Fibroblast of upper back skin (primary cell): ENCODE measurements at places on chromosomes 12 and 14.
A peak's percentile ranks its signal among the peaks of the same experiment; 100 is the strongest.

GRCh38 chr12:109822951-109823411 lies 10.2 kb downstream of the TRPV4 start:
- no peak for DNase-seq

- DNase-seq = peak; percentile 94
Measured at GRCh38 chr12:96434107-96434506, 33.9 kb upstream of the CDK17 start.

GRCh38 chr14:74539503-74539902 lies 45.9 kb downstream of the ISCA2 start:
- no peak for DNase-seq

DNA sequence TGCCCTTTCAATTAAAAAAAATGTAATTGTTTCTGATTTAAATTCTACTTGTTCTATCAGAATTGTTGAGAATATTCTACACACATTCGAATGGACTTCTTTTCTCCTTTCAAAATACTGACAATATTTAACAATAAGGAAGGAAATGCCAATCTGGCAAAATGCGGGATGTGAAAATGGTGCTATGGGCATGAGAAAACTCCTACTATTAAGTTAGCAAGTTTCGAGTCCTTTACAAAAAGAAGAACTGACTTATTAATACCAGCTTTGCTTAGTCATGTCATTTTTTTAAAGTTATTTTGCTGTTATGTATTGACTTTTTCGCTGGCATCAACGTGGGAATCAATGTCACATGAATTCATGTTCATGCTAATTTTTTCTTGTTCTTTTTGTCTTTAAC lies 31.7 kb upstream of the ARL1 start:
- DNase-seq = no peak

DNA sequence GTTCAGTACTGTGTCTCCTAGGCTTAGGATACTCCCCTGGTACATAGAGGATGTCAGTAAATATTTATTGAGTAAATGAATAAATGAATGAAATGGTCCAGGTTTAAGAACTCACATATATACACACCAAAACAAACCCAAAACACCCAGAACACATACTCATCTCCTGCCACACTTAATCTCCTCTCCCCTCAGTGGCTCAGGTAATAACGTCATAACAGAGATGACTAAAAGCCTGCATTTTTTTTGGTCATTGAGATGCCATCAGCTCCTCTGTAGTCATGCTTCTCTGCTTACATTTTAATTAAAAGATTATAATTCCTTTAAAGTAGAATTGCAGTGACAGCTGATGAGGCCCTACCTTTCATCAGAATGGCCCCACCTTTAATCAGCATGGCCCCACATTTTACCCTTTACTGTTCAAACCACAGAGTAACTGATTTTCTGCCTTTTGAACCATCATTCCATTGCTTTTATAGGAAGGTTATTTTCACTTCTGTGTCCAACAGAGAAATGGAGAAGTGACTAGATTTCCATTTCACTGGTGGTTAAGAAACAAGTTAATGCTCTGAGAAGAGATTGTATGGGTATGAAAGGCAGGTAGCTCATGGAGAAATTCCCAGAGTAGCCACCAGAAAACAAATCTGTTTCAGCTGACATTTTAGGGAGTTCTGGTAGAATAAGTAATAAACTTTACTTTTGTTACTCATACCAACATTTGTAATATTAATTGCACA lies 193.4 kb upstream of the ATP2B1 start:
- DNase-seq = no peak

GRCh38 chr12:13257356-13257875 lies 60.9 kb downstream of the EMP1 start:
- no peak for DNase-seq

- no peak for DNase-seq
Measured at GRCh38 chr14:59882957-59883356, 12.4 kb upstream of the RTN1 start.

GRCh38 chr12:70246580-70246979 lies 3.3 kb downstream of the CNOT2 start:
- DNase-seq = peak; percentile 42

GRCh38 chr14:100126401-100126800 lies 33.0 kb downstream of the DEGS2 start:
- no peak for DNase-seq

DNA sequence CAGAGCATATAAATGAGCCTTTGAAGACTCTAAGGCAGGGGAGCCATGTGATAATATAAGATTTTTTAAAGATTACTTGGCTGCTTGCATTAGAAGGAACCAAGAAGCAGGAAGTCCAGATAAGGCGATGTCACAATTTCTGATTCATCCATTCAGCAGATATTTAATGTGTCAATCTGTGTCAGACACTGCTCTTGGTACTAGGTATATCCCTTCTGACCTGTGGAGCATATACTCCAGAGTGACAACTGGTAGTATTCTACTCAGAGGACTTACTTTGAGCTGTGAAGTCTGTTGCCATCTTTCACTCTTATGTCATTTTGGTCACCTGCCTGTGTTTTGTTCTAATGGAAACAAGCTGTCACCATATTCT lies 10.7 kb downstream of the EID3 start:
- DNase-seq = no peak

DNA sequence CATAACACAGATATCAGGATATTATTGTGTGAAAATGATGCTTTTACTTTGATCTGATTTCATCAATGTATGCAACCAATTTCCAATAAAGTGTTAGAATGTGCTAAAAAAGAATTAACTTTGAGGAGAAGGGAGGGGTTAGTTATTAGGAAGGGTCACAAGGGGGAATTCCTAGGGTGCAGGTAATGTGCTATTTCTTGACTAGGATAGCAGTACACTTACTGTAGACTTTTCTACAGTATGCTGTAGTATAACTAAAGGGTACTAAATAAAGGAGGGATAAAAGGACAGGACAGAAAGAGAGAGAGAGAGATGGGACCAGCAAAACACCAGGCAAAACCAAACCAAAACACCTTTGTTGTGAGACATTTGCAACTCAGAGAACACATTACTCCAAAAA lies 121.4 kb upstream of the RAP1B start:
- no peak for DNase-seq

GRCh38 chr12:68331500-68331868 lies 678 bp downstream of the MDM1 start:
- DNase-seq = no peak

DNA sequence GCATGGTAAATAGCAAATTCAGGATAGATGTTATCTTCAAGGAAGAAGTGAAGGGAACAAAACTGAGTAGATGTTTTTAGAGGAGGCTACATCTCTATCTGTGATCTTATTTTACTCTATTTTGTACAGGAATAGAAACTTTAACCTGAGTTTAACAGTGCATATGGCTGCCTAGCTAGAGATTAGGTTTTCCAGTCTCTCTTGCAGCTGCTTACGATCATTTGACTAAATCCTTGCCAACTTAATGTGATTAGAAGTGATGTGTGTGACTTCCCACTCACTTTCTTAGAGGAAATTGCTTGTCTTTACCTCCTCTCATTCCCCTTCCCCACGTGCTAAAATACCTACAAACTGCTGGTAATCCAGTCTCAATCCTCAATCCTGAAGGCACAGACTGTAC lies 26.5 kb upstream of the SLC15A5 start:
- no peak for DNase-seq

GRCh38 chr12:57027805-57028153 lies 11.4 kb upstream of the TAC3 start:
- DNase-seq = no peak

GRCh38 chr12:103198499-103198898 lies 241.0 kb downstream of the ASCL1 start:
- no peak for DNase-seq

DNA sequence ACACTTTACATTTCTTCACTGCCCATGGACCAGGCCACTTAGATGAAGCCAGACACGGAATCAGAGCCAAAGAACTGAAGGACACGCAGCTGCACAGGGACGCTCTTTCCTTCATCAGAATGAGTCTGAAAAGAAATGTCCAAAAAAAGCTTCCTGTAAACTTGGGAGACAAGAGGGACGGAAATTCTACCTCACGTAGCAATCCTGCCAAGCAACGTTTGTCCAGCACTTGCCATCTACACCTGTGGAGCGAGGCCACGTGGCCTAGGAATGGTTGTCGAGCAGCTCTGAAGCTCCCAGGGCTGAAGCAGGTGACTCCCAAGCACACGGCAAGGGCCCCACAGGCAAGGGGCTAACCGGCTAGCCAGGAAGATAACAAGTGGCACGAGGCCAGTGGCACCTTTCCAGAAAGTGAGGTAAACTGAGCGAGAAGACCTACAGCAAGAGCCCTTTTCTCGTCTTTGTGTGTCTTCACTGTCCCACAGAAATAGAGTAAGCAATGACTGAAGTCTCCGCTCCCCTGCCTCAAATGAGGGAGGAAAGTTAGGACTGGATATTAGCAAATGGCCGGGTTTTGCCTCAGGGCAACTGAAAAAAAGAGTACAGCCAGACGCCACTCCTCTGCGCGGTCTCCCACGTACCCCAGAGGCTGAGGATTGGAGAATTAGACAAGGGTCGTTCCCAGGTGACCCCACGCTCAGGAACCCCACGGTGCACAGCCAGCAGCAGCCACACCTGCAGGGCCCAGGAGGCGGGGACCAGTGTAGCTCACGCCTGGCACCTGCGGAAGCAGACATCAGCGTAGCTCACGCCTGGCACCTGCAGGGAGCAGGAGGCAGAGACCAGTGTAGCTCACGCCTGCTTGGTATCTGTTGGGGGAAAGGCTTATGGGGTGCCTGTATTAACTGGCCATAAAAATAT lies 7.7 kb downstream of the ZNF605 start:
- DNase-seq = no peak

DNA sequence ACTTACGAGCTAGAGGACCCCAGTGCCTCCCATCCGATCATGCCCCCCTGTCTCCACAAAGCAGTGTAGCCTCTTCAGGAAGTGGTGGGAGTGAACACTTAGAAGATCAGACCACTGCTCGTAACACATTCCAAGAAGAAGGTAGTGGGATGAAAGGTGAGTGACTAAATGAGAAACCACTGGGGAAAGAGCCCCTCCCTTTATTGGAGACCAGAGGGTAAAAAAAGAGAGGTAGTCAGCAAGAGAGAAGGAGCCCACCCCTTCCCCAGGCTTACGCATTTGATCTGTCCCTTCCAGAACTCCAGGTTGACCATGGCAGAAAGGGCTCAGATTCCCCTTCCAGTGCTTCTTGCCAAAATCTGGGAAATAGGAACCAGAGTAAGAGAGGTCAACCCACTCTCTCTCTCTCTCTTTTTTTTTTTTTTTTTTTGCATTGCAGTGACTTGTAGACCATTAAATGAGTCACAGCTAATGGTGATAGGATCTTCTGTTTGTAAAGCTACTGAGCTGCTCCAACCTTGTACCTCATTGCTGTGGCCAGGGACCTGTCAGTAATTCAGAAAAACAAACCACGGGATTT lies 165.4 kb downstream of the GCH1 start:
- peak; percentile 75 for DNase-seq

DNA sequence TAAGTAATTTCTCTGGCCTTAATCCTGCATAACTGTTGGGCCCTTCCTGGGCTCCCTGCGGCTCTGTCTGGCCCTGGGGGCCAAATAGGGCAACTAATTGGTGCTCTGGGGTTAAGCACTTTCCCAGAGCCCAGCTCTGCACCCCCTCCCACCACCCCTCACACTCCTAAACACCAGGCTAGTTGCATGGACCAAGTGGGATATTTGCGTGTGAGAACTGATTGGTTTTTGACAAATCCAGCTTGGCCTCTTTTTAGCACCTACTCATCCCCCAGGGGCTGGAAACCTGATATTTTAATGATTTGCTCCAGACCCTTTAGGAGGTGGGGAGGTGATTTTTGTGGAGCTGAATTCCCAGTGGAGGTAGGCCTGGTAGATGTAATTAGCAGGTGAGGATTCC lies 91.9 kb downstream of the DICER1 start:
- DNase-seq = no peak

DNA sequence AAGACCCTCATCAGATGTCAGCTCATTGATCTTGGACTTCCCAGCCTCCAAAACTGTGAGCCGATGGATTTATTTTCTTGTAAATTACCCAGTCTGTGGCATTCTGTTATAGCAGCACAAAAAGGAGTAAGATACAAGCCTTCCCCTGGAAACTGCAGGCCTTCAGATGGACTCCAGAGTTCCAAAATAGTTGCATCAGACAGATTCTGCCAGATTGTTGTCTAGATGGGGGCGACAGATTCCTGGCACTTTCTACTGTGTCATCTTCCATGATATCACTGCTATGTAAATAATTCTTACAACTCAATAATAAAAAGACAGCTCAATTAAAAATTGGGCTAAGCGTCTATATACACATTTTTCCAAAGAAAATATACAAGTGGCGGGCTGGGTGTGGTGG lies 17.2 kb upstream of the MARK3 start:
- DNase-seq = peak; percentile 60

DNA sequence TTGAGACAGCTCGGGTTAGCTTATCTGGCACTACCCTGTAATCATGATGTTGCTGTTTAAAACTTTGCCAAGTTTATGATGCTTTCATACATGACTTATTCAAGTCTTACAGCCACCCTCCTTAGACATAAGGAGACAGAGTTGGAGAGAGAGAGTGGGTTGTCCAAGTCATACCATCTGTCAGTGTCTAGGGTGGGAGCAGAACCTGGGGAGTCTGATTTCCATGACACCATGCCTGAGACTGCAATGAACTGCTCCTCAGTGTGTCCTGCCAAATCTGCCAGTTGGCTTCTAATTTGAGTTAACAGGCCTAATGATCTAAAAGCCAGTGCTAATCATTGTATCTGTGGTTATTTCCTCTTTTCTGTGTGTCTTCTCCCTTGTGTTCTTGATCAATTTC lies 43.7 kb upstream of the PHC1 start:
- DNase-seq = no peak

GRCh38 chr12:95412482-95413311 lies 61.3 kb upstream of the METAP2 start:
- peak; percentile 99 for DNase-seq

- DNase-seq = no peak
Measured at GRCh38 chr12:53518381-53518780, 11.1 kb upstream of the NPFF start.

DNA sequence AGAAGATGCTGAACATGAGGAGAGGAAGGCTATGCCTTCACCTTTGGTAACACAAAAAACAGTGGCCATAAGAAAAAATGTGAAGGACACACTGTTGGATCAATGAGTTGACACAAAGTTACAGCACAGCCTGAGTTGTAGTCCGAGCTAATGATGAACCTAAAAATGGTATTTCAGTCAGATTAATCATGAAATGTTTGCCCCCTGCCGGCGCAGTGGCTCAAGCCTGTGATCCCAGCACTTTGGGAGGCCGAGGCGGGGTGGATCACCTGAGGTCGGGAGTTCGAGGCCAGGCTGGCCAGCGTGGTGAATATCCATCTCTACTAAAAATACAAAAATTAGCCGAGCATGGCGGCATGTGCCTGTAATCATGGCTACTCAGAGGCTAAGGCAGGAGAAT lies 1.3 kb upstream of the CAPRIN2 start:
- DNase-seq = no peak

- DNase-seq = no peak
Measured at GRCh38 chr12:109729371-109729781, 15.8 kb downstream of the FAM222A start.
